ENCODE measurements at places on chromosomes 1 and 21.

- DNase-seq, result no peak
Observed at GRCh38 chr1:71634159-71634558, 553.3 kb upstream of the ZRANB2 start.

- no peak for DNase-seq
Observed at GRCh38 chr1:88327391-88328267, 356.4 kb upstream of the PKN2 start.

DNA sequence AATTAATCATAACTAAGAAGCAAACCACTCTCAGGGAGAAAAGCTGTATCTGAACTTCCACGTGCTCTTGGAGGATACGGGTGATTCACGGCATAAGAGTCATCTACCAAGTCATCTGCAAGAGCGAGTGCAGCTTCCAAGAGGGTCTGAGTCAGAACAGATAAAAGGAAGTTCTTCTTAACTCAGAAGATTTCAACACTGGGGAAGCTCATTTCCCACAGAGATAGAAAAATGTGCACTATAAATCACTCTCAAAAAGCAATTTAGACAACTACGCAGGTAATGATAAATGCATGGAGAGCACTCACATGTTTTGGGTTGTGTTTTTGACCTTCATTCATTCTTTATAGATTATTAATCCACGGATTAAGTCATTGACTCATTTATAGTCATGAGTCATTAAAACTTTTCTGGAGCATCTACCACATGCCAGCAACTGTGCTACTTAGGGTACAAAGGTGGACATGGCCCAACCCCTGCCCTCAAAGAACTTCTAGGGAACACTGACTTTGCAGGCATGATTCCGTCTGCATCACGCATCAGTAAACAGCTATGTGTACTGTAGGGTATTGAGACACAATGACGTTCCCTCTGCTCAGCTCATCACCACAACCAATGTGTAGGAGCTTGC is 20.8 kb downstream of the KCNJ15 start:
- DNase-seq, result peak; percentile 12

- no peak for DNase-seq
Observed at GRCh38 chr1:209554761-209555611, 28.5 kb upstream of the CAMK1G start.

DNA sequence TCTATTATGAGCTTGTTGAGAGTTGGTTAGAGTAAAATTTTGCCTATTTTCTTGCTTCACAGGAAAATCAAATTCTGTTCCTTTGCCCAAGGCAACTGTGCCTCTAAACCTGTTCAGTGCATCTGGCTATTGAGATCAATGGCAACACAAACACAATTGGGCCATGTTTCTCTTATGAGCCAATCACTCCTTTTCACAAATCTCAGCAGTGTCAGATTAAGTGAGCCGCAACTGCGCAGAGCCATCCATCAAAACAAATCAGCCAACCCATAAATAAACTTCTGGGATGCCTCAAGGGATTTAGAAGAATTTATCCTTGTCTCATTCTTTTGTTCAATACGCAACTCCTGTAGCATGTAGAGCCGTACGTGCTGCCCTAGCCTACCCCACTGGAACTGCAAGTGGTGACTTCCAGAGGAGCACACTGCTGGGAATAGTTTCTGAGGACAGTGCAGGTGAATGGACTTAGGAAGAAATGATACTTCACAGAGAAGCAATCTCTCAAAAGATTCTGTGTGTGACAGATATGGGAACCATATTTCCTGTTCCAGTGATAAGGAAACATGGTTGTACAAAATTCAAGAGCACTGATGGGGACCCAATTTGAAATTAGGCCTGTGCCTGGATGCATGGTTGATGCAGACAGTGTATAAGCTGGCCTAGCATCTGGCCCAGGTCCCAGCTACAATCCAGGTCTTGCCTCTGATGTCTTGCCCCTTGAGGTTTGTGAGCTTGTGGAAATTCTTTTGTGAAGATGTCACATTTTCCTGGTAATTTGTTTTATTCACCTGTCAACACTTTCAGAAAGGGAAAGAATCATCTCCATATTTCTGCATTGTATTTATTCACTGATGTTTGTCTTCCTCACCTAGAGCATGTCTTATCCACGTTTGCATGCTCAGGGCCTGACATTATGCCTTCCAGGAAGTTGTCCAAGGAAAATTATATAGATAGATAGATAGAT is 166.2 kb downstream of the URB2 start:
- DNase-seq, result no peak

- DNase-seq, result no peak
Observed at GRCh38 chr1:7228252-7228961, 443.2 kb downstream of the CAMTA1 start.

- DNase-seq, result no peak
Observed at GRCh38 chr1:74818241-74818640, 85.3 kb downstream of the TYW3 start.

DNA sequence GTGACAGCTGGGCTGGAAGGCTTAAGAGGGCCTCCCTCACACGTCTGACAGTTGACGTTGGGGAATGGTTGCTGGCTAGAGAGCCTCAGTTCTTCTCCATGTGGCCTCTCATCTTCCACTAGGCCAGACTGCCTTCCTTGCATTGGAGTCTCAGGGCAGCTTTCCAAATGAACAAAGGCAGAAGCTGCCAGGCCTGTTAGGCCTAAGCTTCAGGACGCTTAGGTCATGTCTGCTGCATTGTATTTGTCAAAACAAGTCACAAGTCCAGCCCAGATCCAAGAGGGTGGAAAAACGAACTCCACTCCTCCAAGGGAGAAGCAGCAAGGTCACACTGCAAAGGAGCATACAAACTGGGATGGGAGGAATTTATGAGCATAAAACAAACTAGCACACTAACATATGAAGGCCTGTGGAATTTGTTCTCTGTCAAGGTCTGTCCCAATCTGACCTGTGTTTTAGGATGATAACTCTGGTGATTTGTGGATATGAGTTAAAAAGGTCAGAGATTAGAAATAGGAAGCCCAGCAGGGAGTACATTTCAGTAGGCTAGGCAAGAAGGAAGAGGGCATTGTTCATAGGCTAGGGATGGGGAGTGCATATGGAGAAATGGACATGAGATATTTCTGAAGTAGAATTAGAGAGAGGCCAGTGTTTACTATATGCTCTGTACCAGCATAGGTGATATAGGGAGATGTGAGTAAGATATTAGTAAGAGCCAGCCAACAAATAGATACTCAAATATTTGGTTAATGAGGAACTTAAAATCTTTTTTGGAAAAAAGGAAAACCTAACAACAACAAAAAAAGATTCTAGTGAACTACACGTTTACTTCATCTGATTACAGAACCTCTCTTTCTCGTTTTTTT is 29.1 kb upstream of the CNN3 start:
- no peak for DNase-seq

GRCh38 chr1:20150969-20151368 is 11.8 kb downstream of the PLA2G2F start:
- no peak for DNase-seq

- DNase-seq, result no peak
Observed at GRCh38 chr1:151988405-151988923, 5.2 kb downstream of the S100A10 start.

DNA sequence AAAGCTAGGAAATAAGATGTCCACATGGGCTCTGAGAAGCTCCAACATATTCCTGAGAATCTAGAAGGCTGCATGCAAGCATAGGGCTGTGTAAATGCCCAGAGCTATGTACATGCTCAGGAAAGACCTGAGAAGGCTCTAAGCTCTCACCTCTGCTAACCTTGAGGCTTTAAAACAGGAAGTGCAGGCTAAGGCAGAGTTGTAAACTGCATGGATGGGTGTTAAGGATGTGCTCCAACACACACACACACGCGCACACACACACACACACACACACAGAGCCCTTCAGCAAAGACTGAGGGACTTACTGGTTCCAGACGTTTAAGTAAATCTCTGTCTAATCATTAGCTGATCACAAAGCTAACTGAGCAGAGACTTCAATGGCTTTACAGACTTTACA is 162.9 kb downstream of the TRABD2B start:
- no peak for DNase-seq

DNA sequence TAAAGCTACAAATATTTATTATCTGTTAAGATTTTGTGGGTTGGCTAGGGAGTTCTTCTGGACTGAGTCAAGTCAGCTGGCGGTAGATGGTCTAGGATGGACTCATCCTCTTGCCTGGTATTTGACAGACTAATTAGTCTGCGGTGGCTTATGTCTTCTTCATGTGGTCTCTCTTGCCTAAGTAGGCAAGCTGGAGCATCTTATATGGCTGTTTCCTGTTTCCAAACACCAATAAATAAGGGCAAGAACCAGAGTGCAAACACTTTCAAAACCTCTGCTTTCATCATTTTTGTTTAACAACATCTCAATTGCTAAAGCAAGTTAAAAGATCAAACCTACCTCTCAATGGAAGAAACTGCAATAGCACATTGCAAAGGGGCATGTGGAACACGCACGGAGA is 484.8 kb downstream of the PTPRC start:
- DNase-seq, result no peak
